ENCODE measurements at places on chromosomes 16 and 17. TPM values are rescaled to one million over a fixed set of nuclear protein-coding genes. Genes with fewer than 3 reads are reported as not detected.

GRCh38 chr16:89002851-89003830, 26.1 kb upstream of the CBFA2T3 start:
- H3K4me1 ChIP-seq = peaks cover 8% of the 10 kb centered on the region
- H3K27me3 ChIP-seq = peaks cover 22% of the 10 kb centered on the region
- no peak overlapping the region for H3K27ac ChIP-seq
- peaks cover 5% of the 10 kb centered on the region for H3K36me3 ChIP-seq

DNA sequence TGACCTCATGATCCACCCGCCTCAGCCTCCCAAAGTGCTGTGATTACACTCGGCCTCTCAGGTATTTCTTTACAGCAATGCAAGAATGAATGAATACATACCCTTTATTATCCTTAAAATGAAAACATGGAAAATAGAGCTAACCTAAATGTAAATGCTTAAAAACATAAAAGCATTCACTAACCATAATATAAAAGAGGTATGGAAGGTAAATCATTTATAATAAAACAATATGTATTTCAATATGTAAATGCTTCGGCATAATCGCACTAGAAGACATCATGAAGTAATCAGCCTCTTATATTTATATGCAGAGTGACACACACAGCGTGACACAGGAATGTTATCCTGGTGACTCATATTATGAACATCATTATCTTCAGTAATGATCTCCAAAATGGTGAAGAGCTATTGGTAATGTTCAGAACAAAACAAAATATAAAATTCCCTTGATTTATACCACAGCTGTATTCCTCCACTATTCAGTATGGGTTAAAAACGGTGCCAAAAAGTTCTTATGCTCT, 53.9 kb downstream of the AIPL1 start:
- H3K36me3 ChIP-seq = no peaks in the 10 kb centered on the region
- no peak overlapping the region for H3K27ac ChIP-seq
- H3K27me3 ChIP-seq = peaks cover 18% of the 10 kb centered on the region
- no peak overlapping the region for H3K4me3 ChIP-seq

The SLC5A11 gene
- not detected for total RNA-seq

GRCh38 chr17:14157822-14158221, 78.8 kb downstream of the CDRT15 start:
- peaks cover 7% of the 10 kb centered on the region for H3K4me1 ChIP-seq
- H3K4me3 ChIP-seq = no peak overlapping the region
- H3K27ac ChIP-seq = no peak overlapping the region

DNA sequence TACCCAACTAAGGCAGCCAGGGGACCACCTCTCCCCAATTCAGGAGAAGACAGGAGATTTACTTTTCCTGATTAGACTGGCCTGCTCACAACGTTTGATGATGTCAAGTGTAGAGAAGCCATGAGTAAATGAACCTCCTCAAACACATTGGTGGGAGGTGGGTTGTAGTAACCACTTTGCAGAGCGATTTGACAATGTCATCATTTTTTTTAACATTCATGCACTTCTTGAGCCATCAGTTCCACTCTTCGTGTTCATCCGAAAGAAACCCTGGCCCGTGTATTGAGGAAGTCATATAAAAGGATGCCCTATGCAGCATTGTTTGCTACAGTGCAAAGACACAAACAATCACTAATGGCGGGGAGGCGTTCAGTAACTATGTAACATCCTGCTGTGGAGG, 5.5 kb upstream of the KRT19 start:
- H3K4me1 ChIP-seq = no peaks in the 10 kb centered on the region
- H3K4me3 ChIP-seq = no peak overlapping the region
- H3K27ac ChIP-seq = no peak overlapping the region
- DNase-seq = no peak

DNA sequence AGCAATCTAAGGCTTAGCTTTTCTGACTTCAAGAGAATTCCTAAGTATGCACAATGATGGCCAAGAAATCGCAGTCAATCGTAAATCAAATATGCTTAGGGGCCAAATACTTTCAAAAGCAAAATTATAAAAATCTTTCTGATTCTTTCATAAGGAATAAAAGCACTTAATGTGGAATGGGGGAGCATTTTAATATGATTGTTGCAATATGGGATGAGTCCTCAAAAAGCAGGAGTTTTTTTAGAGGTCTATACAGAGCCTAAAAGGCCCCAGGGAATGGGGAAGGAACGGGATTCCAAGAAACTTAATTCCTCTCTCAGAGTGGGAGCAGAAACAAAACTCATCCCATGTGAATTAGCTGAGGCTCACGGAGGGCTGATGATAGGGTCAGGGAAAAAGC, 14.7 kb upstream of the SLC39A11 start:
- no peaks in the 10 kb centered on the region for H3K36me3 ChIP-seq
- H3K4me1 ChIP-seq = no peaks in the 10 kb centered on the region
- no peak for DNase-seq
- no peak overlapping the region for H3K4me3 ChIP-seq

DNA sequence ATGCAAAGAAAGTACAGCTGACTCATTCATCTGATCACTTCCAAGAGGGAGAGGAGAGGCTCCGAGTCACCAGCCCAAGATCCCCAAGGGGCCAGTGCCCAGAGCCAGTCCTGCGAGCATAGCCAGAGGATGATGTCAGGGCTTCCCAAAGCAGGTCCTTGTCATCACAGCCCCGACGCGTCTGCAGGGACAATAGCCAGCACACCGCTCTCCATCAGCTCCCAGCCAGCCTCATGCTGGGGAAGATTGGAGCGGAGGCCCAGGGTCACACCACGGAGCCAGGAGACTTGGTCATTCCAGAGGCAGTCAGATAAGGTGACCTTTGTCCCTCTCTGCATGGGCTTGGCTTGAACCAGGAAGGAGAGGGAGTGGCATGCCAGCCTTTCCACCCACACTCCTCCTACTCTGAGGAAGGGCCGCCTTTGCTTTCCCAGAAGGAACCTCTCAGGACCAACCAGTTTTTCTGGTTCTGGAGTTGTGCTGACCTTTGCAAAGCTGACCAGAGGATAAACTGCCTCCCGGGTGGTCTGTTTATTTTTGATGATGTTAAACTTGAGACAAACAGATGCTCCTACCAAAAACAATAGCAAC, 58.3 kb upstream of the ARHGAP44 start:
- H3K36me3 ChIP-seq = no peaks in the 10 kb centered on the region
- H3K4me1 ChIP-seq = no peaks in the 10 kb centered on the region
- H3K27ac ChIP-seq = no peak overlapping the region
- H3K27me3 ChIP-seq = no peaks in the 10 kb centered on the region
- H3K4me3 ChIP-seq = no peak overlapping the region
- no peak for DNase-seq

DNA sequence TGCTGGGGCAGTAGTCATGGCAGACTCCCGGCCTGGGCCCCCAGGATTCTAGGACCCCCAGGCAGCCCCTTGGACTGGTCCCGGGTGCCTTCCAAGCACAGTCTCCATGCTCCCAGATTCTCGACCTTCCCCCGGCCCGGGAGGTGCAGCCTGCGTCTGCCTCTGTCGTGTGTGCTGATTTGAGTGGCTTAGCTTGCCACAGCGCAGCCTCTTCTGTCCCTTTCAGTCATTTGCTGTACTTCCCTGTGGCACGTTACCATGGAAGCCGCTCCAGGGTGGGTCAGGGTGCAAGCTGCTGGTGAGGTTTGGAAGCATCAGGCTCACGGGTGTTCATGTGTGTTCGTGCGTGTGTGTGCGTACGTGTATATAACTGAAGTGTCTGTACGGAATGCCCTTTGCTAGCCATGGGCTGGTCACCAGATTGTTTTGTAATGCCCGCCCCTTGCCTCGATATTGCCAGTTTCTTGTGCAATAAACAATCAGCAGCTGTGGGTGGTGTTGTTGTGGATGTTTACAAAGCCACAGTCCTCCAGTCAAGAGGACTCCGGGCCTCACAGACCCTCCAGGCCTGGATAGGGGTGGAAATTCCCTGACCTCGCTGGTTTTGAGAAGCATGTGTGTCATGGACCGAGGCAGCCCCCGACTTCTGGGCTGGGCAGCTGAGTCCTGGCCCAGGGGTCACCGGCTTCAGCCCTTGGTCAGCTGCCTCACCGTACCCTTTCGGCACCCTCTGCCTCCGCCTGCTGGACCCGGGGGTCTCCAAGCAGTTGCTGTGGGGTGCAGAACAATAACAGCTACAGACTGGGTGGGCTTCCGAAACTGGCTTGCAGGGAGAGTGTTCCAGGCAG, 9.7 kb upstream of the CLEC18A start:
- H3K27me3 ChIP-seq = no peaks in the 10 kb centered on the region
- H3K27ac ChIP-seq = no peak overlapping the region
- peak; percentile 34 for DNase-seq
- H3K4me1 ChIP-seq = no peaks in the 10 kb centered on the region
- H3K36me3 ChIP-seq = no peaks in the 10 kb centered on the region

GRCh38 chr16:66950437-66950836, 10.6 kb upstream of the CES3 start:
- H3K4me3 ChIP-seq = no peak overlapping the region
- peaks cover 39% of the 10 kb centered on the region for H3K4me1 ChIP-seq
- peaks cover 9% of the 10 kb centered on the region for H3K36me3 ChIP-seq
- H3K27me3 ChIP-seq = peaks cover 28% of the 10 kb centered on the region
